ENCODE measurements at places on chromosomes 1 and 21. TPM values are rescaled to one million over a fixed set of nuclear protein-coding genes. Genes with fewer than 3 reads are reported as not detected.

Gene CRABP2
- total RNA-seq: 87.6 TPM

Gene PADI1
- total RNA-seq: not detected

Gene CRP
- not detected for total RNA-seq

Gene ACADM
- total RNA-seq: 25.9 TPM

Gene GJA8
- not detected for total RNA-seq

Gene OR2AK2
- not detected for total RNA-seq

Gene PCSK9
- 0.90 TPM for total RNA-seq

Gene OR2G6
- not detected for total RNA-seq

Gene FMO3
- 3.1 TPM for total RNA-seq

Gene ALG14
- 1.7 TPM for total RNA-seq

Gene S100B
- total RNA-seq: 0.59 TPM

Gene DPYD
- 34.4 TPM for total RNA-seq

Gene CDC42BPA
- total RNA-seq: 28.3 TPM

Gene OR10J1
- not detected for total RNA-seq

Gene GDAP2
- total RNA-seq: 15.8 TPM

Gene FCMR
- not detected for total RNA-seq

Gene RHD
- total RNA-seq: not detected

Gene LORICRIN
- not detected for total RNA-seq

Gene DENND2D
- total RNA-seq: 2.5 TPM

Gene GUCA2B
- total RNA-seq: not detected

Gene MFAP2
- 79.5 TPM for total RNA-seq

Gene RHOU
- 0.45 TPM for total RNA-seq

Gene C2CD4D
- total RNA-seq: not detected

Gene DNAJC6
- total RNA-seq: 1.8 TPM

Gene KDF1
- not detected for total RNA-seq

Gene SLAMF9
- total RNA-seq: 0.38 TPM

Gene KRTAP12-1
- not detected for total RNA-seq

Gene GPR61
- not detected for total RNA-seq

Gene RCSD1
- total RNA-seq: 0.08 TPM

Gene PRR9
- not detected for total RNA-seq

Gene RLF
- total RNA-seq: 20.8 TPM

Gene CHI3L1
- total RNA-seq: 0.15 TPM

Gene TSACC
- not detected for total RNA-seq

Gene IER5
- total RNA-seq: 16.1 TPM

Gene VPS26C
- total RNA-seq: 48.6 TPM

Gene RAB3B
- total RNA-seq: 3.7 TPM

Gene CLCA1
- under 0.01 TPM for total RNA-seq

Gene CNN3
- total RNA-seq: 322 TPM

Gene SPRR1A
- total RNA-seq: not detected

Gene GCSAML
- not detected for total RNA-seq

Gene TARBP1
- total RNA-seq: 15.0 TPM

Gene RXRG
- not detected for total RNA-seq

Gene SHE
- under 0.01 TPM for total RNA-seq

Gene LRRC53
- total RNA-seq: not detected

Gene TTC24
- not detected for total RNA-seq

Gene FAM110D
- 0.08 TPM for total RNA-seq

Gene CD2
- total RNA-seq: not detected

All from smooth muscle cell of the coronary artery (primary cell).